Activated T-helper 1 cell treated with Interleukin-2 at 50 U/mL for 16 hours (primary cell): ENCODE measurements at places on chromosomes 5 and 9.

GRCh38 chr5:149863176-149863575 is 81.4 kb downstream of the PDE6A start:
- no peak for DNase-seq

- DNase-seq = no peak
These were observed 92.0 kb upstream of the RAI14 start for GRCh38 chr5:34563931-34564709.

DNA sequence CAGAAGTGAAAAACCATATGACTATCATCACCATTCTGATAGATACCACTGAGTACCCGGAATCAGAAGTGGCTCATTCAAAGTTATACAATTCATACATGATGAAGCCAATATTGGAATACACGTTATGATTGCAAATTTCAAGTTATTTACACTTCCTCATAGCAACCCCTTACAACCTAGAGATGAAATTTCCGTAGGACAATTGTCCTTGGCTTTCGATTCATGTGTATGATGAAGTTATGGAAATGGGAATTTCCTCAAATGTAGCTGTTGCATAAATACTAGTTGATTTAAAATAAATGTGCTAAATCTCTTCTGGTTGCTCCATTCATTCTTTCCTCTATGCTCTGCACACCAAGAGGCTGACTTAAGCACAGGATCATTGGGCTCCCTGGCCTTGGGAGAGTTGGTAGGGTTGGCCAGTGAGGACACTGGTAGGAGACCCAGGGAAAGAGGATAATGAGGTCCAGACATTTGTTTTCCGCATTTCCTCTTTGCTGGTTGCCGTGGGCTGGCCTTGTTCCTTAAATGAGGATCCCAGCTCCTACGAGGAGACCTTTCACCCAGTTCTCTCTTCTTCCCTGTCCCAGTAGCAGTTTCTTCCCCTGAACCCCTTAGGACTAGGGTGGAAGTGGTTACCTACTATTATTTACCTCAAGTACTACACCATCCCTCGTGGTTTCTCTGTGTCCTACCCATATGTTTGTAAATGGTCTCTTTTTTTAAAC is 90.3 kb downstream of the ZNF474 start:
- no peak for DNase-seq

GRCh38 chr5:80411589-80412219 is 3.8 kb downstream of the ZFYVE16 start:
- DNase-seq = no peak

DNA sequence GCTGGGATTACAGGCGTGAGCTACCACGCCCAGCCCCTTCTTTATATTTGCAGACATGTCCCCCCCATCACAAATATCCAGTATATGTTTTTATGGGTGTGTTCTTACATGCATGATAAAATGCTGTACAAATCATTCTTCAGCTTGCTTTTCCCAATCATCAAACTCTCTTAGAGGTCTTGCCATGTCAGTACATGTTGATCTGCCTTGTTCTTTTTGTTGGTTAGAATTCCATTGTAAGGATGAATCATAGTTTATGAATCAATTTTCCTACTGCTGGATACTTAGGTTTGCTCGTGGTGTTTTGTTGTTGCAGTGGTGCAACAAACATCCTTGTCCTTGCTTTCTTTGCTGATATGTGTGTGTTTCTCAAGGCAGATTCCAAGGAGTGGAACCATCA is 79.9 kb upstream of the NEURL1B start:
- DNase-seq = no peak
